Stimulated activated naive CD4-positive, alpha-beta T cell treated with Interleukin-2 at 50 U/mL for 16 hours (primary cell): ENCODE measurements at places on chromosomes 7 and 10.

- peak; percentile 50 for DNase-seq
Observed at GRCh38 chr7:44750921-44751571, 2.4 kb downstream of the ZMIZ2 start.

- DNase-seq = no peak
Observed at GRCh38 chr7:105769901-105770628, 106.3 kb downstream of the ATXN7L1 start.

DNA sequence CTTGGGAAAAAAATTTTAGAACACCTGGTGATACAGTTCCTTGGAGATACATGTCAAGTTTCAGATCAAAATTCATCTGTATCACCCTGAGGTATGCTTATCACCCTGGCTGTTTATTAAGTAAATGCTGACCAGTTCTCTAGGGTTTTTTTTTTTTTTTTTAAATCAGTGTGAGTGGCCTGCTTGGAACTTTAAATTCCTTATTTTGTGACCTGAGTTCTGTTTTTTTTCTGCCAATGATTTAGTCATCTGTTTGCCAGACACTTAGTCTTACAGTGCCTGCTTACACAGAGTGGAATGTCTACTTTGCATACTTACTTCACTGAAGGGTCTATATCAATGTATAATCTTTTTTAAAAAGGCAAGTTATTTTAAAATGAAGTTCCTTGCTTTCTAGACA is 1.8 kb downstream of the TSPAN13 start:
- no peak for DNase-seq

GRCh38 chr7:2872296-2872874 is 28.3 kb upstream of the GNA12 start:
- no peak for DNase-seq

DNA sequence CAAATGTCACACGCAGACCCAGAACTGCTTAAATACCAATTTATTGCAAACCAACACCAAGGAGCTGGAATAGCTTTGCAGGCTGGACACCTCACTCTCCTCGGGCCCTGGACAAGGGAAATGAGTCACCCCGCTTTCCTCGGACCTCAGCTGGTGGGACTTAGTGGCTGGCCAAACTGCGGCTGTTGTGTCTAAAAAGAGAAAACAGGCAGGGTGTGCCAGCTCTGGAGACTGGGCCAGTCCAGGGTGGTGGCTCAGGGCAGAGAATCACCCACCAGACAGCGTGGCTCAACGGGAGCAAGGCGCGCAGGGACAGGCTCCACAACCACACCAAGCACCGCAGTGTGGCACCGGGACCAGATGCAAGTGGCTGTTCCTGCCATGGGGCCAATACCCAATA is 58.2 kb upstream of the CAMK2B start:
- DNase-seq = no peak

GRCh38 chr10:114274616-114275453 is 35.8 kb downstream of the VWA2 start:
- DNase-seq = no peak
